ENCODE measurements at places on chromosomes 2 and 18. TPM values are rescaled to one million over a fixed set of nuclear protein-coding genes. Genes with fewer than 3 reads are reported as not detected.

GRCh38 chr2:16650287-16651249 lies 15.1 kb downstream of the CYRIA start:
- H3K36me3 ChIP-seq: no peaks in the 10 kb centered on the region
- H3K4me1 ChIP-seq: peaks cover 40% of the 10 kb centered on the region
- peak overlapping the region; percentile 10 for H3K27ac ChIP-seq
- H3K4me3 ChIP-seq: peak overlapping the region; percentile 25
- no peaks in the 10 kb centered on the region for H3K27me3 ChIP-seq

GRCh38 chr2:64062840-64063239 lies 43.6 kb upstream of the VPS54 start:
- H3K27me3 ChIP-seq: no peaks in the 10 kb centered on the region
- H3K4me1 ChIP-seq: peaks cover 20% of the 10 kb centered on the region
- no peak for DNase-seq
- H3K4me3 ChIP-seq: no peak overlapping the region
- no peaks in the 10 kb centered on the region for H3K36me3 ChIP-seq

- no peak overlapping the region for H3K27ac ChIP-seq
- no peak overlapping the region for H3K4me3 ChIP-seq
- H3K4me1 ChIP-seq: peaks cover 24% of the 10 kb centered on the region
- no peaks in the 10 kb centered on the region for H3K36me3 ChIP-seq
- no peak for DNase-seq
- peaks cover 20% of the 10 kb centered on the region for H3K27me3 ChIP-seq
Observed at GRCh38 chr2:71452565-71452964, 796 bp upstream of the DYSF start.

GRCh38 chr2:223036790-223037444 lies 15.1 kb upstream of the KCNE4 start:
- no peaks in the 10 kb centered on the region for H3K27me3 ChIP-seq
- no peak overlapping the region for H3K4me3 ChIP-seq
- no peak overlapping the region for H3K27ac ChIP-seq
- peaks cover 4% of the 10 kb centered on the region for H3K4me1 ChIP-seq

- no peak overlapping the region for H3K27ac ChIP-seq
- DNase-seq: no peak
- H3K36me3 ChIP-seq: no peaks in the 10 kb centered on the region
Observed at GRCh38 chr18:37869051-37869450, 303.5 kb upstream of the CELF4 start.

GRCh38 chr2:23940718-23941620 lies 706 bp downstream of the UBXN2A start:
- H3K27ac ChIP-seq: peak overlapping the region; percentile 95
- H3K27me3 ChIP-seq: no peaks in the 10 kb centered on the region
- peaks cover 21% of the 10 kb centered on the region for H3K4me1 ChIP-seq
- H3K4me3 ChIP-seq: peak overlapping the region; percentile 98

C2orf78 gene
- total RNA-seq: not detected

PAX8 gene
- total RNA-seq: 2.3 TPM

VIT gene
- total RNA-seq: 9.8 TPM

All from suprapubic skin (tissue), 4 donors.